ENCODE measurements at places on chromosomes 16 and 17.
A peak's percentile ranks its signal among the peaks of the same experiment; 100 is the strongest.

- DNase-seq = no peak
These were observed 32.5 kb downstream of the PHKB start for GRCh38 chr16:47493381-47494337.

GRCh38 chr17:12673788-12674187, 8.1 kb downstream of the MYOCD start:
- no peak for DNase-seq

- DNase-seq = no peak
These were observed 4.1 kb upstream of the SLFN5 start for GRCh38 chr17:35238821-35239220.

GRCh38 chr17:19305256-19305655, 57.3 kb downstream of the B9D1 start:
- no peak for DNase-seq

GRCh38 chr16:57297856-57298255, 13.4 kb upstream of the PLLP start:
- DNase-seq = peak; percentile 31

- DNase-seq = no peak
These were observed 9.9 kb downstream of the PRSS27 start for GRCh38 chr16:2710021-2710710.

DNA sequence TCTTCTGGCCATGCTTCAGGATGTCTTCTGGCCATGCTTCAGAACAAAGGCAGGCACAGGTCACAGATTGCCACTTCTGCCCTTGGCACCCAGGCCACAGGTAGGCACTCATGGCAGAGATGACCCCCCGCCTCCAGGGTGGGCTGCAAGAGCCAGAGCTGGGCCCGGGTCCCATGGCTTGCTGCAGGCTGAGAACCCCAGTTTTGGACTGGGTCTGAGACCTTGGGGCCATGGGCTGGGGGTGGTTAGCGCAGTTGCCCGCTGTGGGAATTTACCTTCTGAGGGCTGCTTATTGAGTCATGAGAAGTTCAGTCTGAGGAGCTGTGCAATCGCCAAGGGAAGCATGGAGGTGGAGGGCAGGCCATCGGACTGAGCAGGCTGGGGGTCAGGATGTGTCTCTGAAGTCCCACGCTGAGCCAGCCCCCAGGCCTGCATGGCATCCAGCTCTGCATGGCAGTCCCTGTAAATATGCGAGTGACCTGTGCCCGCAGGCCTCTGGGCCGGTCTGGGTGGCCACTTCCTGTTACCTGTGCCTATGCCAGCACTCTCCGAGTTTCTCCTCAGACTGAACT, 1.7 kb downstream of the ANKRD13B start:
- no peak for DNase-seq

DNA sequence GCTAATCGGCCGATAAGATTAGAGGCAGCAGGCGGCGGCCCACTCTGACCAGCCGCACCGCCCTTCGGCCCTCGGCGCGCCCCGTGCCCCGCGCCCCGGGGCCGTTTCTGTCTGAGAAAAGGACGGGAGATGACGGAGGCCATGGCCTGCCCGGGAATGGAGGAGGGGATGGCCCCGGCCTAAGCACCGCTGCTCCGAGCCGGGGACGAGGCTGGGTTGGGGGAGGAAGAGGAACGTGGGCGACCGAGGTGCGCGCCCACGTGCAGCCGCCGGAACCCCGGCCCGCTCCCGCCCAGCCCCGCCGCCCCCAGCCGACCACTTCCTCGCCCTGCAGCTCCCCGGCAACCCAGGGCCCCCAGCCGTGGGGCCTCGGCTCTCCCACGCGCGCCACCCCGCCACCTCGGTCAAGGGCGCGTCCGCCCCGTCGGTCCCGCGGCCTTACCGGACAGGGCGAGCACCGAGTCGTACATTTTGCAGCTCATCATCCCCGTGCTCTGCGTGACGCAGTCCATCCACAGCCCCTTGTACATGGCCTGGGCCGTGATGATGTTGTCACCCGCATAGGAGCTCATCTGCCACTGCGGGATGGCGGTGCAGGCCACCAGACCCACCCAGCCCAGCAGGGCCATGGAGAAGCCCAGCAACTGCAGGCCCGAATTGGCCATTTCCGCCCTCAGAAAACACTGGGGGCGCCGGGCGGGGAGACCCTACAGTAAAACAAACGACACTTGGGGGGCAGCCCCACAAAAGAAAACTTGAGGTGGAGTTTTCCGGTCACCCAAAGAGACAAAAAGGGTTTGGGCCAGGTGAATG, 693 bp downstream of the CLDN7 start:
- no peak for DNase-seq

- DNase-seq = no peak
These were observed 12.0 kb downstream of the PHB1 start for GRCh38 chr17:49402706-49403105.

DNA sequence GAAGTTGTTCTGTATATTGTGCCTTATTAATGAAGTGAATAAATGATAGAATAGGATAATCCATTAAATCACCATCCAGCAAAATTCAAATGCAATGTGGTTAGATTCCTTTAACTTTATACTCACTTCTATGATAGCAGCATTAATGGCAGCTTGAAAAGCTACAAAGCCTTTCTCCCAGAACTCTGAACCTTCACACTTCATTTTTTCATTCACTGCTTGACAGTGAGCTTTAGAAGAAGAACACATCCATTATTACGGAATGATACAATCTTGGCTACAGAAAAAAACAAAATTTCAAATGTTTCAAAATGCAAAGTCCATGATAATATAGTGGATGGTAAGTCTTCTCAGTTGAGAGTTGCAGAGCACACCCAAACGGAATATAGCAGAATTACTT, 16.4 kb downstream of the ABCA9 start:
- DNase-seq = no peak

DNA sequence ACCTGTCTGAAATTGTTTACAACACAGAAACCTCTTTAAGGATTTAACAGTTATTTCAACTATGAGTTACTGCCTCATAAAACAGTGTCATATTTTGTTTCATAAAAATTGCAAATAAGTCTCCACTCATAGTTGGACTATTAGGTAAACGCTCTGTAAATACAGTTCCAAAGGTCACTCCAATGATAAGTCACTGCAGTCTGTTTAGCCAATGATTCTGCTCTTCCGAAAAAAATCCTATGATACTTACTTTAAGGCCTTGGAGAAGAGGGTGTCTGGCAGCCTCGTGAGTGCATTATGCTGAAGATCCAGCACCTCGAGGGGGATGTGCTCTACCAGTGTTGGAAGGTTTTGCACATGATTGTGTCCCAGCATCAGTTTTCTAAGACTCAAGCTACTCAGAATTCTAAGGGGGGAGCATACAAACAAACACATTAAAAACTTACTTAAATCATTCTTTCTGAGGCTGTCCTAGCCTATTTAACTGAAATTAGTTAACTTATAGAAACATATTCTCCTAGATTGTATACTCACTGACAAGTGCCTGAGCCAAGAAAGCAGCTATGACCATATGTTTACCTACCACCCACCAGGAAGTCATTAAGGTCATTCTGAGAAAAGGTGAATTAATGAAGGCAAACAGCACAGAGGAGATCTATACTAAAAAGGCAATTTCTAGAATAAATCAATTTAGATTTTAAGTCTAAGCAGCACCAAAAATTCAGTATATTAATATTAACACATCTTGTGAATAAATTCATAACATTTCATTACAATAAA, 41.1 kb downstream of the MARVELD3 start:
- DNase-seq = no peak

- no peak for DNase-seq
These were observed 4.0 kb upstream of the DHRS13 start for GRCh38 chr17:28906706-28907438.

GRCh38 chr17:45311401-45311759, 5.4 kb downstream of the MAP3K14 start:
- DNase-seq = no peak

All from effector memory CD4-positive, alpha-beta T cell (primary cell).